Stimulated activated CD4-positive, alpha-beta T cell treated with anti-CD3 and anti-CD28 coated beads, Interleukin-4, amount 100 ng/mL, for 1 hour (primary cell): ENCODE measurements at places on chromosomes 5 and 9.

- DNase-seq = no peak
Measured at GRCh38 chr9:126127591-126127990, 199.0 kb upstream of the MVB12B start.

DNA sequence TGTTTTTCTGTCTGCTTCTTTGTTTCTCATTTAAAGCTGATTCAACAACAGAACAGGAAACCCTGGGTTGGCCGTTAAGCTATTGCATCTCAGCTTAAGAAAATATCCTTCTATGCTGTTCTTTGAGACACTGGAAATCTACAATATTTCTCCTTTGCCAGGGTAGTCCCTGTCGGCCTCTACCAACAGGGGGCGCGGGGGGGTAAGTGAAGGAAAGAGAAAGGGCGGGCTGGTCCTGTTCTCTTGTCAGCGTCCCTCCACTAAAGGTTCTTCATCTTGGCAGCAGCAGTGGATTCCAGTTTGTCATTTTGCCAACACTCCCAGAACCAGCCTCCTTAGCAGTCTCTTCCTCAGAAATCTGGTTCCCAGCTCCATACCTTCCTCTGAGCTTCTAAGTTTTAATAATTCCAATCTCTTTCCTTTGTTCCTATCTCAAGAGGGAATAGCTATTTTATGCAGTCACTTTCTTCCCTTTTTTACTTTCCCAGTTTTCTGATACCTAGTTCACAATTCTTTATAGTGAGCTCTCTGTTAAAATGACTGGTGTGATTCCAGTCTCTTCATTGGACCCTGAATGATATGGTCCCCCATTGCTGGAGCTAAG is 222.3 kb downstream of the GLIS3 start:
- DNase-seq = peak; percentile 48

GRCh38 chr5:109378095-109378494 is 31.7 kb downstream of the PJA2 start:
- no peak for DNase-seq

GRCh38 chr5:72129725-72130124 is 22.4 kb downstream of the MAP1B start:
- DNase-seq = no peak

- no peak for DNase-seq
Measured at GRCh38 chr5:42467981-42468524, 44.8 kb downstream of the GHR start.

GRCh38 chr9:99181621-99182020 is 40.1 kb downstream of the ALG2 start:
- DNase-seq = no peak

- no peak for DNase-seq
Measured at GRCh38 chr9:83623679-83624076, 735 bp downstream of the IDNK start.

- peak; percentile 90 for DNase-seq
Measured at GRCh38 chr9:131755541-131756198, 15.8 kb upstream of the RAPGEF1 start.

DNA sequence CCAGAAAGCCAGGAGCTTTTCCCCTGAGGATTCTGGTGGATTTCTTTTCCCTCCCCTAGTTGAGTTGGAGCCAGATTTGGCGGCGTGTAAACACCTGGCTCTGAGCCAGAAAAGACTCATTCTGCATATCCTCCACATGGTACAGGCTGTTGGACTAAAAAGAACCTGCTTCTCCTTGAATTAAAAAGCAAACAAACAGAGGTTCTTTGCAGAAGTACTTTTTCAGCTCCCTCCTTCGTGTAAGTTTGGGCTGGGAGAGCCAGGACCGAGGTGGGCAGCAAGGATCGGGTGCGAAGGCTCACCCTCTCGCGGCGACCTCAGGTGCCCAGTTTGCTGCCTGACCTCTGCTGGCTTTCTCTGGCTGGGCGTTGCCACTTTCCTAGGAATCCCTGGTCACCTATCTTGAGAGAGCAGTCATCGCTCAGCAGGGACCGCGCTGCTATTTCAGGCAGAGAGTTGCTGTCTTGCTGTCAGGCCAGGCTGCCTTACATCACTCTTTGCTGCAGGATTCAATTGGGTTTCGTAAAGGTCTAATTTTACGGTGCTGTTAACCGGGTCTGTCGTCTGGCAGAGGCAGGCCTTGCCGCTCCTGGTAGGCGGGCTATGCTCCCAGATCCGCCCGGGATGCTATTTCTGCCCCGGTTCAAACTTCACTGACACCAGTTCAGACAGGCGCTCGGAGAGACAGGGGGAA is 3.2 kb downstream of the PAPPA start:
- no peak for DNase-seq

DNA sequence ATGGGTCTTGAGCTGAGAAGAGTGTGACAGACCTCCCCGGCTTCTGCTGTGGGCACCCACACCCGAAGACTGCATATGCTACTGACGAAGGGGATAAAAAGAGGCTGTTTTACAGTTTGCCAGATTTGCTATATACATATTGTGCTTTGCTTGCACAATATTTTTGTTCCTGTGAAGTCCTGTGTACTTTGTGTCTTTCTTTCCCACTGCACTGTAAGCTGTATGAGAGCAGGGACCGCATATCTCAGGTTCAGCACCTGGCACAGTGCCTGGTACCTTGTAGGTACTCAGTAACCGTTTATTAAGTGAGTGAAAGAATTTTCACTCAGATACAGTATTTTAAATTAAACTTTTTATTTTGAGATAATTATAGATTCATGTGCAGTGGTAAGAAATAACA is 8.2 kb upstream of the GARNL3 start:
- no peak for DNase-seq

- no peak for DNase-seq
Measured at GRCh38 chr9:34584970-34585369, 4.6 kb downstream of the CNTFR start.

GRCh38 chr9:71746023-71746757 is 22.1 kb downstream of the CEMIP2 start:
- DNase-seq = no peak

DNA sequence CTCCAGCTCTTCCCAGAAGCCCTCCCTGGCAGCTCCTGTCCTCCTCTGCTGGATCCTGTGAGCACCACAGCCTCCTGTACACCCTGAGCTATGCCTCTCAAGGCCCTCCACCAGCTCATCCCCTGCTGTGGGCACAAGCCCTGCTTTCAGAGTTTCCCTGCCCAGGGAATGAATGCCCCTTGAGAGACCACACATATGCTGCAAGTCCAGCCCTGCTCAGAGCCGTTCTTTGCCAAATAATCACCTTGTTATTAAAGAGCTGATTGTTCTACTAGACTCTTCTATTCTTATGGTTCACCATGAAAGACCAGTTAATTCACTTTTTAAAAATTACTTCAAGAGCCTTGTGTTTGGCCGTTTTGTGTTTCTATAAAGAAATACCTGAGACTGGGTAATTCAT is 121.5 kb downstream of the MVB12B start:
- DNase-seq = no peak

GRCh38 chr9:16869882-16870595 is 431 bp downstream of the BNC2 start:
- DNase-seq = no peak

DNA sequence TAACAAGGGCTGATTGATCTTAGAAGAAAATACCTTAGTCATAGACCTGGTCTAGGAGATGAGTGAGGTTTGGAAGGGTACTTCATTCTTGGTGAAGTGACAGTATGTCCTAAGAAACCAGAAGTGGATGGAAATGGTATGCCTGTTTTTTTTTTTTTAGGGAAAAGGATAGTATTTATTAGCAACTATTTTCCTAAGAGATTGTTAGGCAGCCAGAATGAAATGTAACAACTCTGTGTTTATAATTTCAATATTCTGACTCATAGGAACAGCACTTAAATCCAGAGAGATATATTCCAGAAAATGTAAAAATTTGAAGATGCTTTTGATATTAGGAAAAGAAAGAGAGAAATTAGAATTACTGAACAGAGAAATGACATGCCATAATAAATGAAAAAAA is 21.2 kb upstream of the ARL14EPL start:
- no peak for DNase-seq

DNA sequence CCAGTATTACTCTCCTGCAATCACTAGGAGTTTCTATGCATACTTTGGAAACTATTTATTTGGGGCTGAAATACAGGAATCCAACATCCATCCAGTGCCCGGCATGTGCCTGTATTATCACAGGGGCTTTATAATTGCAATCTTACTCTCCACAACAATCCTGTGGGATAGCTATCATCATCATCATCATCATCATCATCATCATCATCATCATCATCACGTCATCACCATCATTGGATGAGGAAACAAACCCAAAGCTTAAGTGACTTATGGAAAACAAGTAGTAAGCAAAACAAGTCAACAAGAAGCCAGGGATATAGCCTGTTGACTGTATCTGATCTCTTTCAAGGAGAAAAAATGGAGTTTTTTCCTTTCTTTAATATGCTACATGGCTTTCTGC is 47.8 kb upstream of the FYB1 start:
- no peak for DNase-seq

- no peak for DNase-seq
Measured at GRCh38 chr9:126604059-126605055, 9.4 kb upstream of the LMX1B start.

DNA sequence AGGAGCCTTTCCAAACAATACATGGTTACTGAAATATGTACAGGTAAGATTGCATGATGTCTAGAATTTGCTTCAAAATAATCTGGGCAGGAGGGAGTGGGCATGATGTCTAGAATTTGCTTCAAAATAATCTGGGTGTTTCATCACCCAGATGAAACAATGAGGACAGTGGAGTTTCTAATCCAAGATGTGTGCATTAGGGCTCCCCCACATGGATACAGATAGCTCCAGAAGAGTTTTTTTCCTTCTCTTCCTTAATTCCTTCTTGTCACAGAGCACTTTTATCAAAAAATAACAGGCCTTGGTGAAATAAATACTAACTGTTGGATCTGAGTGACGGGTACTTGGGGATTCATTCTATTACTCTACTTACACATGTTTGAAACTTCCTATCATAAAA is 14.9 kb downstream of the ATOX1 start:
- DNase-seq = no peak

DNA sequence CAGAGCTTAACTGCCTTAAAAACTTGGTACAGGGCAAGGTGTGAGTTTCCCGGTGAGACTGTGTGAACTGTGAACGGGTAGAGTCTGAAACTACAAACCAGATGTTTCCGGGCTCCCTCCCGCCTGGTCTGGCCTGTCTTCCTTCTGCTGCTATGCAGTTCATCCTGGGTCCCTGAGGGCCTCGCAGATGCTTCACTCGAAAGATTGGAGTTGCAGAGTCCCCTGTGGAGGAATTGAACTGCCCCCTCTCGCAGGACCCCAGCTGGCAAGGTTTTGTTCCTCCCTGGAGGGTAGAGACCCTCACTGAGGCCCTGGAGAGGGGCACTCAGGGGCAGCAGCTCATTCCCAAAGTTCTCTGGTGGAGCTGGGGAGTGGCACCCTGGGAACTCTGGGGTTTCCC is 533 bp downstream of the DCANP1 start:
- DNase-seq = no peak

- DNase-seq = no peak
Measured at GRCh38 chr9:120733190-120733589, 18.9 kb upstream of the MEGF9 start.

DNA sequence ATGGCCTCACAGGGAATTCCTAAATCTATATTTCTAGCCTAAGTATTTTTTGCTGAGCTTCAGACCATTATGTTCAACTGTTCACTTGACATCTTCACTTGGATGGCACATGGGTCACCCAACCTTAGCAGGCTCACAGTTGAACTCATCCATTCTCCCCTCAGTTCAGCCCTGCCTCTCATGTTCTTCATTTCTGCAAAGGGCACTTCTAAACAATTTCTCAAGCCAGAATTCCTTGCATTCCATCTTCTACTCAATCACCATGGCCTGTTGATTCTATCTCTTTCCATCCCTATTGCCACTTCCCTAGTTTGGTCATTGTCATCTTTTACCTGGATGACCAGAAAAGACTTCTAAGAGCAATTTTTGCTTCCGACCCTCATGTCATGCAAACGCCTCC is 7.3 kb upstream of the RGS3 start:
- DNase-seq = no peak

DNA sequence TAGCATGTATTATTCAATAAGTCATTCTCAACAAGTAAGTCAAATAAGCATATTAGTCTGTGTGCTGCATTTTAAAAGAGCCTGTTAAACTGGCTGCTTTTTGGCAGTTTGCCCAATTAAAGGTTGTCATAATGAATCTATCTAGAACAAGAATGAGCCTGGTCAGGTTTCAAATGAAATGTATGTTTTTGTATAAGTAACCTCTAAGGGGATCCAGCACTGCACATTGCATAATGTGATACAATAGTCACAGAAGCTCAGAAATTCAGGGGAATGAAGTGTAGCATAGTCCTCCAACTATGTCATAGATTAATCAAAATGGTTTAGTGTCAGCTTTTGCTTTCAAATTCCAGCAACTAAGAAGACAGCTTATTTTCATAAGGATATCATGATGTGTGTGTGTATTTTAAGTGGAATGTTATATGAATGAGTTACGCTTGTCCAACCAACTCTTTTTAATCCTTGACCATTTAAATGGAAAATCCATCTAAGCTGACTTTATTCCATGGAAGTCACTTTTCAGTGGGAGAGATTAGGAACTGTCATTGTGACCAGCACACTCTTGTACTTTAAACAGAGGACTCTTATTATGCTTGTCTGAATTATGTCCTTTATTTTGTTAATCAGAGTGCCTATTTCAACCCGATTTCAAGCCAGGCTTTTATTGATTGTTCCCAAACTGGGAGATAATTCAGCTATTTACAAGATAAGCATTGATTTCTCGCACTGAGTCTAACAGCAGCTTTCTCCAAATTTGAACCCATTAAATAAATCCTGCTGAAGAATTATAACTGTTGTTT is 283.9 kb upstream of the ADAMTSL1 start:
- no peak for DNase-seq

DNA sequence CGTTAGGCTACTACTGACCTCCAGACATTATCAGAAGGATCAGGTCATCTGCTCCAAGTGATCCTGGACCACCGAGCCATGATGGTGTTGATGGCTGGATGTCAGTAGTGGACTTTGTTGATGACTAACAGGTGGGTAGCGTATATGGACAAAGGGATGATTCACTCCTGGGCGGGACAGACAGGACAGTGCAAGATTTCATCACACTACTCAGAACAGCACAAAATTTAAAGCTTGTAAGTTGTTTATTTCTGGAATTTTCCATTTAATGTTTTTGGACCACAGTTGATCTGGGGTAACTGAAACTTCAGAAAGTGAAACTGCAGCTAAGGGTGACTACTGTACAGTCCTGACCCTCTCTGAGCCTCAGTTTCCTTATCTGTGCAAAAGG is 12.7 kb downstream of the PDGFRB start:
- DNase-seq = no peak

DNA sequence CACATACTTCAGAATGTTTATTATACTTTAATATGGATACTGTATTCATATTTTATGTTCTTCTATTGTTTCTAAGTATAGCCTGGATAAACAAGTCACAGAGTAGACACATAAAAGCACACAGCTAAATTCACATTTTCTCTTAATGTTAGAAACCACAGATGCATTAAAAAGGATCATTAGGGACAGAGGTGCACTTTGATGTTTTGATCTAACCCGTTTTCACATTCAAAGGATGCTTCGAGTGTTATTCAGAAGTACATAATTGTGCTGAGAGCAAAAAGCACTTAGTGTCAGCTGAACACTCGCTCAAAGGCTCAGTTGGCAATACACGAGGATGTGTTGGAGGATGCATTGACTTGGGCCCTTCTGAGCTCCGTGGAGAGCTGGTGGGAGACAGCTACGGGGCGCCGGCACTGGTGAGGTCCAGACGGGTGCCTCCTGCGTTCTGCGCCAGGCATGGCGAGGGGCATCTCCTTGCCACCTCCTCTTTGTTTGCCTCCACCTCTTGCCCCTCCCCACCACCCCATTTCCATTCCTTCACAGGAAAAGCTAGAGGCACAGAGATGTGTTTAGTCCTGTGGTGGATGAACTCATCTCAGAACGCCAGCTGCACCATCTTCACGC is 35.5 kb downstream of the MED10 start:
- no peak for DNase-seq

GRCh38 chr9:38118862-38119438 is 49.9 kb upstream of the SHB start:
- DNase-seq = no peak
